ENCODE measurements at places on chromosomes 6 and 20. TPM values are rescaled to one million over a fixed set of nuclear protein-coding genes. Genes with fewer than 3 reads are reported as not detected.

DNA sequence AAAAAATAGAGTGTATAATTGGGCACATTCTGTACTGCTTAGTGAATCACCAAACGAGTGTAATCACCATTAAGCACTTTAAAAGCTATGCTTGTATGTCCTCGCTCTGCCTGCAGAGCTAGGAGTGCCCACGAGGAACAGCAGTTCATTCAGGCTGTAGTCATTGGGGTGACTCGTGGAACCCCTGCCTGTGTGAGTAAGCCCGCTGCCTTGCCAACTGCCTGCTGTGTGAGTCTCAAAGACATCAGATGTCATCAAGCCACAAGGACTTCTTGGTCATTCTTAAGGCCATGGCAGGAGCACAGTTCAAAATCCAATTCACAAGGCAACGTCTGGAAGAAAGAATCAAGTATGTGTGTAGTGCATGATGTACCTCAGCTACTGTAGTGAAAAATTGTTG lies 60.4 kb downstream of the FOXO3 start:
- no peak for DNase-seq
- H3K4me1 ChIP-seq, result peaks cover 1% of the 10 kb centered on the region
- no peak overlapping the region for H3K27ac ChIP-seq

DNA sequence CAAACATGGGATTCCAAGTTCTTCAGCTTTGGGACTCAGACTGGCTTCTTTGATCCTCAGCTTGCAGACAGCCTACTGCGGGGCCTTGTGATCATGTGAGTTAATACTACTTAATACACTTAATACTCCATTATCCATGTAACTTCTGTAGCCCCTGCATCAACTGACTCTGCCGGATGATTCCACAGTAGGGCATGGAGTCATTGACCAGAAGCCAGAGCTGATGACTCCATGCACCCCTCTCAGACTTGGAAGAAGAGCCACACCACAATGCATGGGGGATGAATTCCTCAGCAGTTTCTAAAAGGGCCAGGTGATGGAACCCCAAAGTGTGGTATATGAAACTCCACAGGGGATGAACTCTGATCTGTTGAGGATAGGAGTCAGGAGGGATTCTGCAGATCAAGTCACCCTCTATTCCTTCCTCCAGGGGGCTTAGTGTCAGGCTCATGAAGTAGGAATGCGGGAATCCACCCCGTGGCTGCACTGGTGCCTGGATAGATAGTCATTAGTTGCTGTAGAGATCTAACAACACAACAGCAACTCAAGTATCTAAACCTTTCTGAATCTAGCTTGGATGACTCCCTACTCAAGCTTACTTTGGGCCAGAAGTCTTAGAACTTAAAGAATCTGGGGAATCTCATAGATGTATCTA lies 70.2 kb downstream of the GPR6 start:
- H3K4me1 ChIP-seq, result no peaks in the 10 kb centered on the region
- H3K36me3 ChIP-seq, result no peaks in the 10 kb centered on the region
- H3K27ac ChIP-seq, result no peak overlapping the region
- no peak for DNase-seq
- no peak overlapping the region for H3K4me3 ChIP-seq

GRCh38 chr6:57315111-57315510 lies 2.3 kb upstream of the PRIM2 start:
- no peak overlapping the region for H3K27ac ChIP-seq
- H3K4me1 ChIP-seq, result peaks cover 12% of the 10 kb centered on the region
- peaks cover 2% of the 10 kb centered on the region for H3K36me3 ChIP-seq

GRCh38 chr6:20566109-20566508 lies 31.9 kb downstream of the CDKAL1 start:
- H3K4me1 ChIP-seq, result peaks cover 10% of the 10 kb centered on the region
- H3K36me3 ChIP-seq, result peaks cover 11% of the 10 kb centered on the region
- no peak overlapping the region for H3K4me3 ChIP-seq
- DNase-seq, result no peak
- no peak overlapping the region for H3K27ac ChIP-seq

GRCh38 chr6:11172501-11173327 lies 59.8 kb downstream of the NEDD9 start:
- H3K36me3 ChIP-seq, result no peaks in the 10 kb centered on the region
- peaks cover 15% of the 10 kb centered on the region for H3K4me1 ChIP-seq
- peaks cover 4% of the 10 kb centered on the region for H3K27me3 ChIP-seq
- H3K27ac ChIP-seq, result peak overlapping the region; percentile 50
- peak; percentile 57 for DNase-seq

- no peak overlapping the region for H3K27ac ChIP-seq
- no peak for DNase-seq
- H3K4me3 ChIP-seq, result peak overlapping the region; percentile 74
- peaks cover 25% of the 10 kb centered on the region for H3K27me3 ChIP-seq
- H3K4me1 ChIP-seq, result peaks cover 10% of the 10 kb centered on the region
- H3K36me3 ChIP-seq, result peaks cover 1% of the 10 kb centered on the region
Observed at GRCh38 chr6:41939176-41939847, 2.3 kb downstream of the CCND3 start.

DNA sequence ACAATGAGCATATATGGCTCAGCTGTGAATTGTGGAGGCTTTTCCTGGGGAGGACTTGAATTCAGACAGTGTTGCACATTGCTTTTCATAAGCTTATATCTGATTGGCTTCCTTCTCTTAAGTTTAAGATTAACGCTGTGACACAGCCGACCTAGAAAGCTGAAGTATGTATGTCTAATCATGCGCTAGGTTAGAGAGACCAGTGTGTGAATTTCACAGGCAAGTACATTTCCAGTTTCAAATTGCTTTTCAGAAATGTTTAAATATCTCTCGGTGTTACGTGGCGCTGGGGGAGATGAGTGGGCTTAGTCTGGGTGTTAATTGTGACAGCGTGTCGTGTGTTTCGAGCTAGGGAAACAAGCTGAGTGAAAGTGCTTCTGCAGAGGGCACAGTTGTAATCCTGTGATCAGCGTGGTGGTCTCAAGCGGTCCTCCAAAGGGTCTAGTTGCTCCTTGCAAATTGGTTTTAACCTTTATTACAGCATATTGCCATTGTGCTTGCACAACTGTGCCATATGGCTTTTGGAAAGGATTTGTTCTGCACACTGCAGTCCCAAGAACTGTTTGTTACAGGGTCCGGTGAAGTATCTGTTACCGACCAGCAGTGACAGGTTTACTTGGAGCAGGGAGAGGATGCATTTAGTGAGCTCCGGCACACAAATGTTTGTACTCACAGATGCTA lies 166.6 kb downstream of the SASH1 start:
- no peaks in the 10 kb centered on the region for H3K27me3 ChIP-seq
- H3K4me1 ChIP-seq, result peaks cover 20% of the 10 kb centered on the region
- no peak for DNase-seq
- no peak overlapping the region for H3K4me3 ChIP-seq
- no peak overlapping the region for H3K27ac ChIP-seq

- H3K4me1 ChIP-seq, result no peaks in the 10 kb centered on the region
- H3K27me3 ChIP-seq, result peaks cover 34% of the 10 kb centered on the region
- no peak for DNase-seq
- no peaks in the 10 kb centered on the region for H3K36me3 ChIP-seq
- H3K27ac ChIP-seq, result no peak overlapping the region
Observed at GRCh38 chr6:15770347-15771143, 107.7 kb upstream of the DTNBP1 start.

Gene CNBD2
- total RNA-seq, result 4.0 TPM

Gene GTF2H4
- total RNA-seq, result 74.7 TPM

Gene VSX1
- total RNA-seq, result not detected

Gene RIPOR2
- 4.0 TPM for total RNA-seq

Gene TBP
- total RNA-seq, result 20.3 TPM

Gene ME1
- 9.5 TPM for total RNA-seq

Gene CYB5R4
- total RNA-seq, result 23.6 TPM

All from progenitor cell of endocrine pancreas (in vitro differentiated cells).